H4 (cell line): ENCODE measurements at places on chromosomes 13 and 19. TPM values are rescaled to one million over a fixed set of nuclear protein-coding genes. Genes with fewer than 3 reads are reported as not detected.

Gene TSKS
- total RNA-seq: not detected in 2 replicates

Gene BCAM
- 5.8 and 6.2 TPM in 2 replicates for total RNA-seq

DNA sequence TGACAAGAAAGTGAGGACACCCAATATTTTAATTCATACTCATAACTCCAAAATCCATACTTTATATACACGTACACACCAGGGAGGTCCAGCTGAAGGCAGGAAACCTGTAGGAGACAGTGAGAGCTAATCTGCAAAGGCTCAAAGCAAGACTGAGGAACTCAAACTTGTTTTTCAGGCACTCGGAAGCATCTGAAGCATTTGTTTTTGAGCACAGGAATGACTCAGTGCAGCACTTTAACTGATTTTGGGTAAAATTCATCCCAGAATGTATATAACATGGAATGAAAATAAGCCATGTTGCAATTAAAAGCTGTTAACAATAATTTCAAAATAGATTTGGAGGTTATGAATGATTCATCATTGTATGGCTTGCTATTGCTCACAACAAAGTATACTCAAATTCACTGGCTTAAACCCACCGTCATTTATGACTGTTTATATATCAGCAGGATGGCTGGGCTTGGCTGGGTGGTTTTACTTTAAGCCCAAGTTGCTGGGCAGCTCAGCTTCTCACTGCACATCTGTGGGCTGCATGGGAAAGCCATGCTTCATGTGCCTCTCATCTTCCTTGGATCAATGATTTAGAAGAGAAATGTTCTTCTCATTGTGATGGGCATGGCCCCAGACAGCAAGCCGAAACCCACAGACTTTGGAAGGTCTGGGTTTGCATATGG, 177.0 kb downstream of the RFC3 start:
- no peak for DNase-seq

DNA sequence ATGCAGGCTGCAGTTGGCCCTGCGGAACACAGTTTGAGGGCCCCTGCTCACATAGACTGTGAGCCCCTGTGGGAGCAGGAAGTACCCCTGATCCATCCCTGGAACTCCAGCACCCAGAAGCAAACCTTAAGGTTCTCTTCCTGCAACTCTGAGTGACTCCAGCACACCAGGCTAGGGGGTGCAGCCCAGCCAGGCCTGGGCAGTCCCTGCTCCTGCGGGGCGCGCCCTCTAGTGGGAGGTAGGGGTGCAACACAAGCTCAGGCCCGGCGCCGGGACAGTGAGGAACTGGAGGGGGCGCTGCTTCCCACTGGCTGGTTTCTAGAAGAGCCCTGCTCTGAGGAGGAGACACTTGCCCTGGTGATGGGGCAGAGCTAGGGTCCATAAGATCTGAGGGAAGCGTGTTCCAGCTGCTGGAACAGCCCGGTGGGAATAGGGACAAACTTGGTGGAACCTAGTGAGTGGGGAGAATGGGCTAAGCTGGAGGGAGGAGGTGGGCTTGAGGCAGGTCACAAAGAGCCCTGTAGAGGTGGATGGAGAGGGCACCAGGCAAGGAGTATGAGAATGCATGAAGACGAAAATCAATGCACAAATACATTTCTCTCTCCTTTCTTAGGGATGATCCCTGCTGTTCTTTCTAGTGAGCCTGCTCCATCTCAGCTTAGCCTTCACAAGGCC, 5.0 kb downstream of the ZSCAN5A start:
- peak; percentile 74 for DNase-seq

DNA sequence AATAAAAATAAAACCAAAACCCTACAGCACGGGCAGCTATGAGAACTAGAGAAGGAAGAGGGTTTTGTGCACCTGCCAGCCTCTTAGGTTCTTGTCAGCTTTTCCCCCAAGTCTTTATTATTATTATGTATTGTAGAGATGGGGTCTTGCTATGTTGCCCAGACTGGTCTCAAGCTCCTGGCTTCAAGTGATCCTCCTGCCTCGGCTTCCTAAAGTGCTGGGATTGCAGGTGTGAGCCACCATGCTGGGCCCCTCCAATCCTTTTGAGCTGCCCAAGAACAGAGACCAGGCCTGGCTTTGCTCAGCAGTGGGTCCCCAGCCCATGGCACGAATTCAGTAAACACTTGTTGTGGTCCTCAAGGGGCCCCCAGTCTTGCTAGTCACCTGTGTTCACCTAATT, 1.5 kb upstream of the NDUFS7 start:
- DNase-seq: no peak
